Activated naive CD4-positive, alpha-beta T cell treated with anti-CD3 and anti-CD28 coated beads, Interleukin-2, amount 10 ng/mL, durations not matched to agents 5 hours and 36 hours (primary cell): ENCODE measurements at places on chromosomes 2 and 18. TPM values are rescaled to one million over a fixed set of nuclear protein-coding genes. Genes with fewer than 3 reads are reported as not detected.

Gene AQP12A
- not detected for total RNA-seq

Gene IL36B
- not detected for total RNA-seq

Gene FEV
- total RNA-seq, result not detected

Gene REG3A
- not detected for total RNA-seq

Gene DCDC2C
- total RNA-seq, result not detected

Gene SCRN3
- total RNA-seq, result 15.8 TPM

Gene TEKT4
- not detected for total RNA-seq

Gene ITPRIPL1
- total RNA-seq, result 27.9 TPM

Gene DOK1
- total RNA-seq, result 28.2 TPM

Gene CDH19
- total RNA-seq, result not detected

Gene OR6B2
- not detected for total RNA-seq

Gene UBE2E3
- total RNA-seq, result 25.2 TPM

Gene POTEC
- total RNA-seq, result not detected

Gene CD207
- not detected for total RNA-seq

Gene RAPGEF4
- 0.43 TPM for total RNA-seq

Gene KATNAL2
- total RNA-seq, result 0.60 TPM

Gene CRIM1
- 4.9 TPM for total RNA-seq

Gene TRIM43
- not detected for total RNA-seq
